ENCODE measurements at places on chromosomes 7 and 10.

DNA sequence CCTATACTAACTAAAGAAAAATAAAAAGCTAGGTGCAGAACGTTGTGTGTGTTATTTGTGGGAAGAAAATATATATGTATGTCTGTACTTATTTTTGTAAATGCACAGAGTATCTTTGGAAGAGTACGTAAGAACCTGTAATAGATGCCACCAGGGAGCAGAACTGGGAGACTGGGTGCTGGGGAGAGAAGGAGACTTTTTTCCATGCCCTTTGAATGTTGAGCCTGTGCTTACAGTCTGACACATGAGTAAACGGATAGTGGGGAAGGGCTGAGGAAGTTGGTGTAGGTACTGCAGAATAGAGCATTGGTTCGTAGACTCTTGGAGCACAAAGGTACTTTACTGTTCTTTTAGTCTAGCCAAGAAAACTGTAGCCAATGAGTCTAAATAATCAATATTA is 1.3 kb upstream of the SCRN1 start:
- DNase-seq = no peak

DNA sequence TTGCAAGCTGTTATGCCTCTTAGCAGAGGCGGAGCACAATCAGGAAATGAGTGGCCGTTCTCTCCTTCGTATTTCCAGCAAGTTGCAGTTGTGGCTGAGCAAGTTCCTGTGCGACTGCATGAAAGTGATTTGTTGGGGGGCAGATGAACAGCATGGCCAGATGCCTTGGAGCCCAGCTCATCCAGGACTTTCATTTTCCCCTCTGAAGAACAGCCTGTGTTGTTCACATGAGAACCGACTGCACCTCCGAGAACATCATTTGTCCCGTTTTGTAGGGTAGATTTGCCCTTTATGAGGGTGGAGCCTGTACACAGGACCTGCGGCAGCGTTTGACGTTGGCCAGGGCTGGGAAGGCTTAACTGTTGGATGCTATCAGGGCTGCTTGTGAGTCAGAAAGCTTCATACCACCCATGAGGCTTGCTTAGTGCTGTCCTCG is 4.4 kb downstream of the BAG3 start:
- no peak for DNase-seq

DNA sequence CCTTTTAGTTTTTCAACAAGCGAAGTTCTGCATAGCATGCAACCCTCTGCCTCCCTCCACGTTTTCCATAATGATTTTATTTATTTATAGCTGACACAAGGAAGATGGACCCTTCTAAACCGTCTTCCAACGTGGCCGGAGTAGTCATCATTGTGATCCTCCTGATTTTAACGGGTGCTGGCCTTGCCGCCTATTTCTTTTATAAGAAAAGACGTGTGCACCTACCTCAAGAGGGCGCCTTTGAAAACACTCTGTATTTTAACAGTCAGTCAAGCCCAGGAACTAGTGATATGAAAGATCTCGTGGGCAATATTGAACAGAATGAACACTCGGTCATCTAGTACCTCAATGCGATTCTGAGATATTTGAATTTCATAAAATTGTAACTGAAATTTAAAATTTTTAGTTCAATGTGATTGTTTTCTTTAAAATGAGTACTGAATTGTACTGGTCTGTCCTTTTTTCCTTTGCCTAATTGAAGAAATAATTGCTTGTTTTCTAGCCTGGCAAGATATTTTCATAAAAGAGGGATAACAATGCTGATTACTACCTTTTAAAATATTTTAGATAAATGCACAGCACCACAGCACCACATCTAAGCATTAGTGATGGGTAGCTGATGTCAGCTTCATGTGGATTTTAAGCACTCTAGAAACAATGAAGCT is 41.5 kb upstream of the SLC39A12 start:
- peak; percentile 33 for DNase-seq

- DNase-seq = no peak
Observed at GRCh38 chr10:61323726-61324125, 129.5 kb downstream of the TMEM26 start.

GRCh38 chr7:82690929-82691328 is 247.4 kb upstream of the CACNA2D1 start:
- no peak for DNase-seq

DNA sequence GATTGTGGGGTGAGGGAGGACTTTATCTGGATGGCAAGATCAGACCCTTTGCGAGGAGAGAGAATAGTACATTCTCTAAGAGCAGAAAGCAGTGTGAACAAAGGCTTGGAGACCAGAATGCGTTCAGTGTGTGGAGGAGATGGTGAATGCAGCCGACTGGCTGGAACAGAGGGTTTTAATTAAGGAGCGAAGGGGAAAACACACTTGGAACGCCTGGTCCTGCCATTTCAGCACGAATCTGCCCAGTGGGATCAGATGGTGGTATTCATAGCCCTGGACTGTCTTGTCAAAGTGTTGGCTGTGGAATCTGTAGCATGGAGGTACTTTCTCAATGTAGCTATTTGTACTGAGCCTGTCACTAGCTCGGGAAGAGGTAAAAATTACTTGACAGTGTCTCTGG is 260.9 kb downstream of the SLC25A13 start:
- no peak for DNase-seq

DNA sequence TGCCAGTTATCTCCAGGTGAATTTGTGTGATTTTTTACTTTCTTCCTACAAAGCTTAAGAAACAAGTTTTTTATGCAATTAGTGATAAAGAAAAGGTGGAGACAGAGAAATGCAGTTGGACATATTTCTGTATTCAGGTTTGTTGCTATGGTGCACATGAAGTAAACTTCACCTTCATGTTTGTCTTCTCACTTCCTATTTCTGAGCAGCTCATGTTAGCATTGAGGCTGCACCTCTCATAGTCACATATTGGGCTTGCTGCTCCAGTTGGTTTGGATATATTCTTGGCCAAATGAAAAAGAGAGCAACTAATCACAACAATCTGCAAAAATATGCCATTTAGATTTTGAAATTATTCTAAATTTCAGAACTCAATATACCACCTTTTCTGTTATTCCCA is 475.6 kb upstream of the ZWINT start:
- DNase-seq = no peak

DNA sequence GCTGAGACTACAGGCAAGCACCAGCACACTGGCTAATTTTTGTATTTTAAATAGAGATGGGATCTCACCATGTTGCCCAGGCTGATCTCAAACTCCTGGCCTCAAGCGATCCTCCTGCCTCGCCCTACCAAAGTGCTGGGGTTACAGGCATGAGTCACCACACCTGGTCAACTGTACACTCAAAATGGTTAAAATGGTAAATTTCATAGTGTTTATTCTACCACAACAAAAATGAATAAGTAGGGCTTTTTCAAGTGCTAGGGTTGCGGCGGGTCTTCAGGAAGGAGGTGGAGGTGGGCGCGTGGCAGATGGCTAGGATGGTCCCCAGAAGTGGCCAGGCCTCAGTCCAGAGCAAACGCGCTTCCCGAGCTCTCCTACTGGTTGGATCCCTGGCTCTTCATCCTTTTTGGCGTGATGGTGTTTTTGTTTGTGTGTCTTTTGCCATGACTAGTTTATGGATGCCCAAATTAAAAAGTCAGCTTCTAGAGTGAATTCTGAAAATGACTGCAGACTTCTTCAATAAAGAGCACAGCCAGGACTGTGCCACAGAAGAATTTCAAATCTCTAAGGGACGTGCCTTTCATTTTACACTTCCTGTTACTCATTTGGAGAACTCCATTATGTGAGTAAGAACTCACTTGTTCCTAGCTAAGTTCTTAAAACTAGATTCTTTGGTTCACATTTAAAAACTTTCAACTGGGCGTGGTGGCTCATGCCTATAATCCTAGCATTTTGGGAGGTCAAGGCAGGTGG is 73.9 kb downstream of the TMEM130 start:
- DNase-seq = no peak

GRCh38 chr7:12519682-12520009 is 50.9 kb upstream of the SCIN start:
- no peak for DNase-seq

- DNase-seq = no peak
Observed at GRCh38 chr10:119208553-119208940, 1.2 kb downstream of the GRK5 start.

GRCh38 chr10:100624298-100624697 is 88.6 kb downstream of the HIF1AN start:
- DNase-seq = no peak

- no peak for DNase-seq
Observed at GRCh38 chr7:36961693-36962092, 237.4 kb upstream of the AOAH start.

- DNase-seq = no peak
Observed at GRCh38 chr10:119177708-119178371, 772 bp downstream of the PRDX3 start.

DNA sequence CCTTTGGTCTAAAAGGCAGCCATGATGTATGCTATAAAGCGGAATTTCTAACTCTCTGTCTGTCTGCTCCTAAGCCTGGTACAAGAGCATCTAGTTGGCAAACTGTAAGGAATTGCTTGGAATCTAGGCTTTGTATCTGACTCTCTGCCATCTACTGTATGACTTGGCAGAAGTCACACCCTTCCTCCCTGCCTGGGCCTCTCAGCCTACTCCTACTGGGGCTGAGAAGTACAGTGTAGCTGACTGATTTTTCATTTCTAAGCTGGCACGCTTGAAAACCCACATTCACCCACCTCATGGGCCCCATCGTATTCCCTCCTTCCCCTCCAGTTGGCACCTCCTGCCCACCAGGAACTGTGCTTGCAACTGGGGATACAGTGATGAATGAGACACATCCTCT is 435.2 kb downstream of the PLXNA4 start:
- no peak for DNase-seq

DNA sequence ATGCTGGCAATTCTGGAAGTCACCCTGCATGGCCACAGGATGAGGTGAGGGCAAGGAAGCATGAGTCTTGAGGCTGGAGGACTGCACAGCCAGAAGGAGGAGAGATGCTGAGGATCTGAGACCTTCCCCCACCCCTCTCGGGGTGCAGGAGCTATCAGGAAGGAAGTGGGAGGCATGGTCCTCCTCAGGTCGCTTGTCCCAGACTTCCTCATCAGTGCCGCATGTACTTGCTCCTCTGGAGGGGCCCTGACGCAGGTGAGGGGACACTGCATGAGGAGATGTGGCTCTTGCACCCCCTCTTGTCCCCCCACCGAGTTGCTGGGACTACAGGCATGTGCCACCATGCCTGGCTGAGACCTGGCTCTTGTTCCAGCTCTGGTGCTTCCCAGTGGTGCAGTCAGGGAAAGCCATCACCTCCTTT is 5.7 kb upstream of the ZMIZ1 start:
- DNase-seq = no peak

DNA sequence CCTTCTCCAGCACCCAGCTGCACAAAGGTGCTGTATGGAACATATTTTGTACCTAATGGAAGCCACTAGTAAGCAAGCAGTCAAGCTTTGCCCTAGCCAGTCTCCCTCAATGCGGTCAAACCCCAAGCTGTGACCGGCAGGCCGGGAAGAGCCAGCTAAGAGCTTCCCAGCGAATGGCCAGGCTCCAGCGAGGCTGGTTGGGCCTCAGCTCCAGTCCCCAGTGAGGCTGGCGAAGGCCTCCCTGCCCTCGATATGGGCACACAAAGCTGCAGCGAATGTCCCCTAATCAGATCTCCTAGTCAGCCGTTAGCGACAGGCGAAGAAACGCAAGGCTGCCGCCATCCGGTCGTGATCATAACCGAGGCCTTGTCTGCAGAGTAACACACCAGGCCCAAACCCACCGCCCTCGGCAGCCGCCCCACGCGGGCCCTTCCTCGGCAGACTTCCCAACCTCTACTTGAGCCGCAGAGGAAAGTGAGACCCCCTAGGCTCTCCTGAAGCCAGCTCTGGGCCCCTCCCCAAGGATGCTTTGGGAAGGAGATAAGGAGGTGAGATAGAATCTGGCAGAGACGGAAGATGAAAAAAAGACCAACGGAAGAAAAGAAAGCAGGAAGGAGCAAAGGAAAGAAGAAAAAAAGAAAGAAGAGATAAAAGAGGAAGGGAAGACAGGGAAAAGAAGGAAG is 3.1 kb upstream of the HOXA9 start:
- DNase-seq = no peak

DNA sequence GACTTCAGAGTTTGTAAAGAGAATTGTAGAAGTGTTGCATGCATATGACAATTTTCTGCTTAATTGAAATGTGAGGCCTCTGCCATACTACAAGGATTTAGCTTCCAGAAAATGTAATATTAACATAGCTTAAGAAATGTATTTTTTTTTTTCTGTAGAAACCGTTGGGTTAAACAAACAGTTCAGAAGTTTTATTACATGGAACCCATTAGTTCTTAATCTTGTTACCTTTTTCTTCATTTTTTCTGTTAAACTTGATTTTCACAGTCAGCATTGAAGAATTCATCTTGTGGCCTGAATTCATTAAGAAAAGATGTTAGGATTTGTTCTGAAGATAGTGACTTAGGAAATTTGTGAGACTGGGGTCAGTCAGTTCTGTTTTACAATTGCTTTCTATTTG is 4.9 kb downstream of the PTEN start:
- no peak for DNase-seq

GRCh38 chr10:76086761-76087639 is 655.6 kb downstream of the LRMDA start:
- peak; percentile 52 for DNase-seq

DNA sequence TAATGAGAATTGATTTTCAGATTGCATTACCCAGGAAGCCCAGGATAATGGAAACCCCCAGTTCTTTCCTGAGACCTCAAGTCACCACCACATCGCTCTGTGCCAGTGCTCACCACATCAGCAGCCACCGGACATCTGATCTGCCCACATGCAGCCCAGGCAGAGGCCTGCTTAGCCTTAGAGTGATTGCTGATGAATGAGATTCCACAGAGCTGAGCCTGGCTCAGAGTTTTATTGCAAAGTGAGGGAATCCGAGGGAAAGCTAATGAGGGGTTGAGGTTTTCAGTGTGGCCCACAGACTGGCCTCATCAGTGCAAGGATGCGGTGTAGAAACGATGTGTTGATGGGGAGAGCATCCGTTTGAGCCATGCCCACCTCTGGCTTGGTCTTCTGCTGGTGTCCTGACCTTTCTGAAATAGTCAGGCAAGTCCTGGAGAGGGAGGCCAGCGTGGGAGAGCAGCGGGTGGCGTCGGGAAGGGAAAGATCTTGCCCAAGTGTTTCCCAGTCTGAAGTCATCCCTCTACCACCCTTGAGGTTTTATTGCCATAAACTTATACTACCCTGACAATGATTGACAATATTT is 120.3 kb downstream of the ITIH5 start:
- DNase-seq = no peak

- no peak for DNase-seq
Observed at GRCh38 chr7:156475666-156476065, 164.9 kb upstream of the RNF32 start.

GRCh38 chr7:111527545-111527944 is 34.7 kb downstream of the IMMP2L start:
- DNase-seq = no peak

Data from HuH-7 (cell line).